Cardiac muscle cell (in vitro differentiated cells and primary cell): ENCODE measurements at places on chromosomes 2 and 18.

- DNase-seq = no peak
These were observed 207.4 kb downstream of the ZFP36L2 start for GRCh38 chr2:43019025-43019367.

DNA sequence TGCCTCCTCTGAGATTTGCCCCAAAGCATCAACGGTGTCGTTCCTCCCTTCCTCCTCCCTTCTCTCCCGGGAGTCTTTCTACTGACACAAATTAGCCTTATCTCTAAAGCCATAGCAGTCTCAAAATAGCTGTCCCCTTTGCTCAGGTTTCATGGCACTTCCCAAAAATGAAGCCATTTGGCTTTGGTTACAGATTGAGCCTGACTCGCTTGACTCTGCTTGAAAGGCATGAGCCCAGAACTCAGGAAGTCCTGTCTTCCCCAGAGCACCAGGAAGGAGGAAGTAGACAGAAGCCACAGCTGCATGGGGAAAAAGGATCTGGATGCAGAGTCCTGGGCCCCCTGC is 234.4 kb upstream of the RGPD4 start:
- DNase-seq = no peak

GRCh38 chr18:57243624-57244179 is 96.8 kb downstream of the BOD1L2 start:
- no peak for DNase-seq

- no peak for DNase-seq
These were observed 18.7 kb downstream of the EDAR start for GRCh38 chr2:108970369-108970768.

GRCh38 chr2:231929961-231930592 is 3.9 kb upstream of the NPPC start:
- DNase-seq = peak; percentile 19

DNA sequence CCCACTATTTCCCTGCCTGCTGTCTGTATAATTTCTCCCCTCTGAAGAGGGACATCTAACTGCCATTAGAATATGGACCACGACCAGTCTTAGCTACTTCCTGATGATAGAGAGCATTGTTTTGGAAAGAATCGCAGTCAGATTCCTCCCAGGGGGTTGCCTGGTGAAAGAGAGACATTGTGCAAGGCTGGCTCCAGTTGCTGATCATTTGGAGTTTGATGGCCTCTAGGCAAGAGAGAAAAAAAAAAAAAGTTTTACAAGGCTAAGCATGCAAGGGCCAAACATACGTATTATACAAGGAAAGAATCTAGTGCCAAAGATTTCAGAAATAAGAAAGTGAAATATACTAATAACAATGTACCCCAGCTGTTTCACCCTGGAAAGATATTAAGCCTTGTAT is 182.2 kb downstream of the CMPK2 start:
- no peak for DNase-seq

DNA sequence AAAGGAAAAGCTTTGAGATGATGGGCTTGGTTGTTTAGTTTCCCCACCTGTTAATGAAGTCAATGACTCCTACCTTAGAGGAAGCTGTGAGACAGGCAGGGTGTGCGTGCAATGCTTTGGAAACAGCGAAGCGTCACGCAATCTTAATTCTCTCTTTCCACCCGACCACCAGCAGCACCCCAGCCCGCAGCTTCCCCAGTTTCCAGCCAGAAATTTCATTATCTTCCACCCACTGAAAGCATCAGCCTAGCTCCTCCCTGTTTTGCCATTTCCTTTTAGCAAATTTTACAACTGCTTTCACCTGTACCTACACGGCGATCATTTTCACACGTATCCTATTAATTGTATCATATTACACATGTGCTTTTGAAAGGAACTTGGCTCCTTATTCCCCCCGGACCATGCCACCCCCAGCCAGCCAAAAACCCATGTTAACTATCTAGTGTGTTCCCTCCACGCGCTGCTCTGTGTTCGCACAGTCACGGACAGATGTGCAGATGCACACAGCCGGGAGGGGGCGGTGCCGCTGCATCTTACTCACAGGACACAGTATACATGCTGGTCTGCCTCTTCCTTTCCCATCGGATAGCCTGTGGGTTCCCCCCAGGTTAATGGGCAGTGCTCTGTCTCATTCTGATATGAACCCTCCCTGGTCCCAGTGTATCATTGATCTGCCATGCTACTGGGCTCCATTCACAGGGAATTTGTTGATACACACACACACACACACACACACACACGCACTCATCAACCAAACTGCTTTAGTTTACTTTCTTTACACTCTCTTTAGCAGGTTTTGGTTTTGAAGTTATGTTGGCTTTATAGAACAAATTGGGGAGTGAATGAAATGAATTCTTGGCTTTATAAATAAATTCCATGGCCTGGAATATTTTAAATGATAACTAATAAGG is 22.4 kb downstream of the CYP27C1 start:
- peak; percentile 58 for DNase-seq

DNA sequence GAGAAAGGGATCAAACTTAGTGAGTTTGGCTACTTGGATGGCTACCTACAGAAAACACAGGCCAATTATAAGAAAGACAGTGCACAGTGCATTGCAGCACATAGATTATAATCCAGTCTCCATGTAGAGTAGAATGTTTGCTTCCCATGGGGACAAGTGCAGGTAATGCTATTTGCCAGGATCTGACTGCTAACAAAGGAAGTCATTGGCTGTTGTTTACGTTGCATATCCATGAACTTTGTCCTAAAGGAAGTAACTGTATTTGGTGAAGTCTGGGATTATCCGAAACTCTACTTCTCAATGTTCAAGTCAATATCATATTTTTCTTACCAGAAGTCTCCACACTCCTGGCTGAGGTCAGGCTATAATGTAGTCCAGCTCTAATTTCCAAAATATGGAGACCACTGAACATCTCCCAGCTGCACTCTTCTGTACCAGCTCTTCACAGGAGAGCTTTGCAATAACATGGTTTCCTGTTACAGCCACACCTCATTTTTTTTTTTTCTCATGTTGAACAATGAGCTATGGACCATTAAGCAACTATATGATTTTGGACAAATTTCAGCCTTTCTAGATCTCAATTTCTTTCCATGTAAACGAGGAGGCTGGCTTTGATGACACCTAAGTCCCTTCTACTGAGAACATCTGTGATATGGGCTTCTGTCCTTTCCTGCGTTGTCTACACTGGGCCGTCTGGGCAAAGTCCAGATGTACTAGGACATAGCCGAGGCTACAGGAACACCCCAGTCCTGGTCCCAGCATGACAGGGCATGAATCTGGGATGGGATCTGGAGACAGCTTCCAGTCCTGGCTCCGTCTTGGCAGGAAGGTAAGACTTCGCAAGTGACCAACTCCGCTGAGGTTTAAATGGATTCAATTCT is 154.8 kb downstream of the LAMA1 start:
- DNase-seq = no peak

DNA sequence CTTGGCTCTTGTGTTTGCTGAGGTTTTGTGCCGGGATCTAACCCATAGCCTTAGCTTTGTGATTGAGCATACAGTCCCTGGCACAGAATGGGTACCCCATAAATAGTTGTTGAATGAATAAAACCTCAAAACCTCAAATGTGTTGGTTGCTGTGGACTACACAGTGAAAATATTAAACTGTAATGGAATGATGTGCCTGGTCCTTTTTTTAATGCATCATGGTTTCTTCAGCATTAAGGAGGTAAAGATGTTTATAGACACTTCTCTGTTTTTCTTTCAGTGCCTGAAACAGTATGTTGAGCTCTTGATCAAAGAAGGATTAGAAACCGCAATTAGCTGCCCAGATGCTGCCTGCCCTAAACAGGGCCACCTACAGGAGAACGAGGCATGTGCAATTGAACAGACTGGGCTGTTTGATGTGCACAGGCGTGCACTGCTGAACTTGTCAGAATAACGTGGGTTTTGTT is 97.0 kb downstream of the RNF144A start:
- DNase-seq = peak; percentile 51

DNA sequence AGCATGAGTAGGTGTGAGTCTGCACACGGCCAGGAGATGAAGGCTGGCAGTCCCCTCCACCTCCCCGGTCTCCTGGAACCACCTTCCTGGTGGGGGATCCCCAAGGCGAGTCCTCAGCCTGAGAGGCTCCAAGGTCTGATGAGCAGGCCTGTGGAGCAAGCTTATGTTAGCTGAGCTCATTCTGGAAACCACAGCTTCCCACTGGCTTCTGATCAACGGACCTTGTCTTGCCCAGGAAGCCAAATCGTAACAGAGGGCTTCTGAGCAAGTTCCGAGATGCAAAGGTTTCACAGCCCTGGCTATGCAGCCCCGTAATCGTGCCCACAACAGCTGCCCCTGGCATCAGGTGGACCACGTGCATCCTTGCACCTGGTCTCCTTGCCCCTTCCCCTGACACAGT is 28.8 kb upstream of the GPR55 start:
- DNase-seq = no peak

GRCh38 chr2:239296020-239296932 is 104.5 kb downstream of the HDAC4 start:
- no peak for DNase-seq

DNA sequence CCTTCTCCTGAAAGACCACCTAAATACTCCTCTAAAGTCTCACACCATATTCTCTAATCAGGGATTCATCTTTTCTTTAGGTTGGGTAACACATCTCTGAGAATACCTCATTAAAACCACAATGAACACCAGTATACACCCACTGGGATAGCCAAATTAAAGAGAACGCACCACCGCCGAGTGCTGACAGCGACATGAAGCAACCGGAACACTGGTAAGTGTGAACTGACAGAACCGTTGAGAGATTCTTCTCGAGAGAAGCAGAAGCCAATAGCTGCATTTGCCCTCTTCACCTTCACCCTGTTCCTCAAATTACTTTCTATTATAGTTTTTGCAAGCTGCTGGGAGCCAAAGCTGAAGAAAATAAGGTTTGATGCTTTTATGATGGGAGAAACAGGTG is 318.5 kb downstream of the FBXO15 start:
- no peak for DNase-seq

- no peak for DNase-seq
These were observed 262.9 kb downstream of the AFF3 start for GRCh38 chr2:99879481-99879880.

DNA sequence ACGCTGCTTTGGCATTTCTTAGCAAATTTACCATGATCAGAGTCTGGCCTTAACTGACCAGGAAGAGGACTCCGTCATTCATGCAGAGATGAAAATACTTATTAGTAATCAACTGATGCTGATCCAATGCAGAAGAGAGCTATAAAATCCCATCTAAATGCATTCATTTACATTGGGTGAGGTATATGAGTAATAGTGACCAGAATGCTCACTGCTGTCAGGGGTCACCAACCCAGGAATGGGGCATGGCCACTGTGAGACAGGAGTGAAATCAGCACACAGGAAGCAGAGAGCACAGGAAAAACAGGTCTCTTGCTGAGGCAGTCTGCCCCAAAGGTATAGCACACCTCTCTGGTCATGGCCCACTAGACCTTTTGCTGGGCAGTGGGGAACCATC is 68.1 kb upstream of the TMEM247 start:
- no peak for DNase-seq

- no peak for DNase-seq
These were observed 1564.6 kb upstream of the NXPH2 start for GRCh38 chr2:140344838-140345237.

DNA sequence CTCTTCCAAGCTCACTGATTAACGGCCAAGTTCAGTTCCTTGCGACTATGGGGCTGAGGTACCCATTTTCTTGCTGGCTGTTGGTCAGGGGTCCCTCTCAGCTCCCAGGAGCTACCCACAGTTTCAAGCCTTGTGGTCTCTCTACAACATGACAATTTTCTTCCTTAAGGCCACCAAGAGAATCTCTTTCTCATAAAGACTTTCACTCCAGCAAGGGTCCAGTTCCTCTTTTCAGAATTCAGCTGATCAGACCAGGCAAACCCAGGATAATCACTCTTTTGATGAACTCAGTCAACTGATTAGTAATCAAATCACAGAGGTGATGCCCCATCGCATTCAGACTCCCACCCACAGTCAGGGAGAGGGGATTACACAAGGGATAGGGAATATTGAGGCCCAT is 129.7 kb downstream of the IRS1 start:
- DNase-seq = no peak

DNA sequence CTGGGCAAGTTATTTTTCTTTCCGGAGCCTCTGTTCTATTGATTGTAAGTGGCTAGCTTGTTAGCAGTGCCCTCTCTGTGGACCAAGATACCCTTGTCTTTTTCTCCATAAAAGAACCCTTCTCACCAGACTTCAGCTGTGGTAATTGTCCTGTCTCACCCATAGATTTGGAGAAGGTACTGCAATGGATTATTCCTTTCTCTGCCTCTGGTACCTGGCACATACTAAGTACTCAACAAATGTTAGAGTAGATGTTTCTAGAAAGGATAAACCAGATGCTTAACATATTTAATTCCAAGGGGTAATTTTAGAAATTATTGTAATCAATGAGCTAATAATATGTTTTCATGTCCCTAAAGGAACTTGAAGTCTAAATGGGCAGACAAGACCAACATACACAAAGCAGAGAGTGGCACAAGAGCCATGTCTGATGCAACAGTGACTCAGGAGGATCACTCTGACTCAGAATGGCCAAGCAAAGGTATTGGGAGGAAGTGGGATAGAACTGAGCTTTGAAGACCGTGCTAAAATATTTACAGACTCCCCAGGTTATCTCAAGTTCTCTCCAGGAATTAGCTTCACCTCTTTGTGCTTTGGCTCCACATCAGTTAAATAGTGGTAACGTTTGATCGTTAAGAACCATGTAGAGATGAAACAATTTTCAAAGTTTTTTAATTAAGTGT is 129.7 kb upstream of the OSR1 start:
- DNase-seq = no peak

GRCh38 chr2:46171996-46172546 is 125.1 kb upstream of the EPAS1 start:
- no peak for DNase-seq

- no peak for DNase-seq
These were observed 426.3 kb upstream of the PKDCC start for GRCh38 chr2:41621563-41621962.

- DNase-seq = peak; percentile 85
These were observed 20.7 kb upstream of the DNAH6 start for GRCh38 chr2:84495539-84496146.

DNA sequence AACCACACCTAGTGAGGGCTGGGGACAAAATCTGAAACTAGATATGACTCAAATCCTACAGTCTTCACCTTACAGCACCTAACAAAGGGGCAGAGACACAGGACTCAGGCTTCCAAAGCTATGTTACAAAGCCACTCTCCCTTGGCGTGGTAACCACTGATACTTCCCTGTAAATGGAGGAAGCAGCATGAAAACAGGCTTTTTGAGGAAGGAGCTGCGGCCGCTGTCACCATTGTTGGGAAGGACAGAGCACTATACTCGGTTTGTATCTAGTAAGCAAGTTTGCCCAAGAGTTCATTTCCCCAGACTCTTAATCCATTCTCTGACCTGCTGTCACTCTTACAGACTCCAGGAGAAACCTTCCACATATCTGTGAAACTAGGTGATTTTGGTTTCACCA is 60.3 kb downstream of the LONRF2 start:
- no peak for DNase-seq

DNA sequence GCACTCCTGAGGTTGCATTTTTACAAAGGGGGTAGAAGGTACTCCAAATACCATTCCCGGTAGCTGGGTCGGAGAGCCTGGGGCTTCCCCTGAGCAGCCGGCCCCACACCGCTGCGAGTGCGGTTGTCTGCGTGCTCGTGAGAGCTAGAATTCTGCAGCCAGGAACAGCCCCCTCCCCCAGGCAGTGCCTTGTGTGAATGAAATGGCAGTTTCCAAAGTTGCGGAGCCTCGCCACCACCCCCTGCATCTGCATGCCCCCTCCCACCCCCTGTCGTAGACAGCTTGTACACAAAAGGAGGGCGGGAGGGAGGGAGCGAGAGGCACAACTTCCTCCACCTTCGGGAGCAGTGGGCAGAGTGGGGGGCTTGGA is 1.1 kb downstream of the MYCN start:
- DNase-seq = no peak
